ENCODE measurements at places on chromosomes 5 and 9.

- no peak for DNase-seq
Measured at GRCh38 chr9:129319076-129319937, 141.2 kb upstream of the IER5L start.

GRCh38 chr5:151153766-151154272, 3.8 kb downstream of the ANXA6 start:
- DNase-seq, result no peak

- DNase-seq, result no peak
Measured at GRCh38 chr5:14531668-14532067, 49.9 kb upstream of the OTULINL start.

GRCh38 chr5:83337453-83338035, 134.0 kb upstream of the VCAN start:
- no peak for DNase-seq

DNA sequence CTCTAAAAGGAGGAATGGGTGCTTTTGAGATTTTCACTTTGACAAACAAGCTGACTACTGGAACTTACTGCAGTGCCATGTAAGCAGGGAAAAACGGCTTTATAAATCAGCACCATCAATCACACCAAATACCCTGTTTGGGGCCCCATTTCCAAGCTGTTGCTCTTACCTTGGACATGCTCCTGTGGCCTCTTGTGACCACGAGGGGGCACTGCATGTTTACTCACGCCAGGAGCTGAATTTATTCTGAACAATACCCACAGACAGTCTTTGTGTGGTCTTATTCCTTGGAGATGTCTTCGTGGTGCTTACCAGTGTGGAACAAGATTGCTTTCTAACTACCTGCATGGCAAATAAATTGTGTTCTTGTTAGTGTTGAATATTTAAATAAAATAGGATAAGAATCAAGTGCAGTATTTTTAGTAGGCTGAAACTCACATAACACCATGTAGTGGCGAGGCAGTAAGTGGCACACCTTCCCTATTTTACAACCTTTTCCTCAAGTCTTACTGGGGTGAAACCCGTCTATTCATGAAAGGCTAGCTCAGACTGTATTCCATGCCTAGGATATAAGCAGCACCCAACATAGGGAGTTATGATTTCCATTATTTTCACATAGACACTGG, 155.5 kb upstream of the NMUR2 start:
- DNase-seq, result no peak

DNA sequence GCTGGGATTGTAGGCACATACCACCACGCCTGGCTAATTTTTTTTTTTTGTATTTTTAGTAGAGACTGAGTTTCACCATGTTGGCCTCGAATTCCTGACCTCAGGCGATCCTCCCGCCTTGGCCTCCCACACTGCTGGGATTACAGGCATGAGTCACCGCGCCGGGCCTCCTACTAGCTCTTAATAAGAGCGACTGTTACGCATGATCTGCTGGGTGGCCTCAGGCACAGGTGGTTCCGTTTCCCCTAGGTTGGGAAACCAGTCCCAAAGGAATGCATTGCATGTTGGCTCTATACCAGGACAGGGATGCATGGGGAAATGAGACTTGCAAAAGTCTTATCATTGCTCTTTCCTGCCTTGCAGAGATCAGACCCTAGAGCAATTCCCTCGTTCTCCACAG, 184.7 kb upstream of the PPP1R26 start:
- no peak for DNase-seq

DNA sequence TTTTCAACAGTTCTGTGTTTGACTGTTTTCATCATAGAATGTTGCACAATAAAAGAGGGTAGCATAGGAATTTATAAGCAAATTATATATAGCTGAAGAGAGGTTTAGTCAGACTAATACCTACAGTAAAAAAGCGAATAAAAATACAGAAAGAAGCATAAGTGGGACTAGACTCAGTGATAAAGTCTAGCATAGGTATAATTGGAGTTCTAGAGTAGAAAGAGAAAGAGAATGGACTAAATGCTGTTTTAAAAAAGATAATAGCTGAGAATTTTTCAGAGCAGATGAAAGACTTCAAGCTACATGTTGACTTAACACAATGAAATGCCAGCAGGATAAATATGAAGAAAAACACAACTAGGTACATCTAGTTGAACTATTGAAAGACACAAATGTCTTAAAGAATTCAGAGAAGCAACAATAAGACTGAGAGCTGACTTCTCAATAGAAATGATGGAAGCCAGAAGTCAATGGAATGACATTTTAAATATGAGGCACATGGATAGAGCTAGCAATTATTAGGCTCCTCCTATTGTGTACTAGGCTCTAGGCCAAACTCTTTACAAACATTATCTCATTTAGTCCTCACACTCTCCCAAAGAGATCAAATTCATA, 573.9 kb downstream of the ZNF608 start:
- DNase-seq, result no peak

DNA sequence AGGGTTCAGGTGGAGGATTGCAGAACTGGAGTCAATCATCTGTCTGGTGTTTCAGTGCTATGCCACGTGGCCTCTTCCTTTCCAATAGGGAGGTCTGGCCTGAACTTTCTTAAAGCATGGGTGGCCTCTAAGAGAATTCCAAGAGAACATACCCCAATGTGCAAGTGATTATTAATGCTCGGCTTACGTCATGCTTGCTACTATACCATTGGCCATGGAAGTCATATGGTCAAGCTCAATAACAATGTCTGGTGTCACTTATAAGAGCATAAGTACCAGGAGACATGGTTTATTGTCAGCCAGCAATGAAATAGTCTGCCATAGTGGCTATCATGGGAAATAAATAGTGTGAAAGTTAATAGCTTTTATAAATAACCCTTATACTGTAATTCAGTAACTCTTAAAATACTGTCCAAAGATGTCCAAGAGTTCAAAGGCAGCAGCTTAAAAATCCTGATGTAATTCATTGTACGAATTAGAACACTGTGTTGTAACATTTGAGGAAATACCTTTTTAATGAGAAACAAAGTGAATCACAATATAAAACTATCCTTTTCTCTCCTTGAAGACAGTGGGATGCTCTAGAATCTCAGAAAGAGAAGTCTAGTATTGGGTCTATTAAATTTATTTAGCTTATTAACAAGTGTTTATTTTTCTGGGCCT, 355.4 kb upstream of the PRR16 start:
- DNase-seq, result no peak

DNA sequence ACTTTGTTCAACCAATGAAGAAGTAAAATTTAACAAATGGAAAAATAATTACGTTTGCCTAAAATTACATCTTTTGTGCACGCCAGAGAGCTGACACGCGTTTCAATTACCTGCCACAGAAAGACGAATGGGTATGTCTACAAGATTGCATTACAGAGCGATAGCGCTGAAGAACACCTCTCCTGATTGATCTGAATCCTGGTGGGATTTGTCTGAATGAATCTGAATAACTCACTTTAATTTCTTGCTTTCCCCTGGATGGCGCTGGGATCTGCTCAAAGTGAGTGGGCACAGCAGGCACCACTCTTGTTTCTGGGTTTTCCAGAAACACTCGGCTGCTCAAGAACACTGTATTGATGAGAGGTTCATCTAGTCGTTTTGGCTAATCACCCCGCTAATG, 148.8 kb upstream of the TBC1D2 start:
- DNase-seq, result no peak

DNA sequence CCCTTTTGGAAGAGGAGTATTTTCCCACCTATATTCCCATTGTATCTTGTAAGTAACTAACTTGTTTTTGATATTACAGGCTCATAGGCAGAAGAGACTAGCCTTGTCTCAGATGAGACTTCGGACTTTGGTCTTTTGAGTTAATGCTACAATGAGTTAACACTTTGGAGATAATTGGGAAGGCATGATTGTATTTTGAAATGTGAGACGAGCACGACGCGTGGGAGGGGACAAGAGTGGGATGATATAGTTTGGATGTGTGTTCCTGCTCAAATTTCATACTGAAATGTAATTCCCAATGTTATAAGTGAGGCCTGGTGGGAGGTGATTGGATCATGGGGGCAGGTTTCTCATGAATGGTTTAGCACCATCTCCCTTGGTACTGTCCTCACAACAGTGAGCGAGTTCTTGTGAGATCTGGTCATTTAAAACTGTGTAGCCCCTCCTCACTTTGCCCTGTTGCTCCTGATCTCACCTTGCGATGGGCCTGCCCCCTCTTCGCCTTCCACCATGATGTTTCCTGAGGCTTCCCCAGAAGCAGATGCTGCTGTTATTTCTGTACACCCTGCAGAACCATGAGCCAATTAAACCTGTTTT, 721.5 kb upstream of the CTNND2 start:
- no peak for DNase-seq

Data from NCI-H2107 (cell line).